ENCODE measurements at places on chromosomes 13 and 19. TPM values are rescaled to one million over a fixed set of nuclear protein-coding genes. Genes with fewer than 3 reads are reported as not detected.

Gene EPSTI1
- polyA plus RNA-seq = 17.3 TPM

Gene IFNL1
- polyA plus RNA-seq = 4.6 TPM

Gene EPS8L1
- polyA plus RNA-seq = 0.28 TPM

Gene ZNF737
- polyA plus RNA-seq = 14.0 TPM

Data from CD8-positive, alpha-beta memory T cell (primary cell).